H54 (cell line): ENCODE measurements at places on chromosomes 6 and 20.

- DNase-seq = no peak
Observed at GRCh38 chr6:17928514-17929430, 58.7 kb downstream of the KIF13A start.

DNA sequence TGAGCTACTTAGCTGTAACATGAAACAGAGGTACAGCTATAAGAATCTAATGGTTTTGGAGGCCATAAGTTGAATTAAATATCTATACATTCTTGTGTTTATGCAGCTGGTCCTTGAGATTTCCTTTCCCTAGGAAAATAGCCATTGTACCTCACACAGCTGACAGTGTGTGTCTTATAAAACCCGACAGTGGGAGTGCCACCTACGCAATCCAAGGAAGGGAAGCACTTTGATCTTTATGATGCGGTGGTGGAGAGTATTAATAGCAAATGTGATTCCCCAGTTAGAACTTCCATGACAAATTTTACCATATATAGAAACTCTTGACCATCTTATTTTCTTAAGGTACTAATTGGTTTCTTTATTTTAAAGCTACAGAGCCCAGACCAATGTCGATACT, 149.5 kb downstream of the TMEM200A start:
- no peak for DNase-seq

GRCh38 chr6:39086711-39087110, 28.3 kb downstream of the SAYSD1 start:
- DNase-seq = no peak

DNA sequence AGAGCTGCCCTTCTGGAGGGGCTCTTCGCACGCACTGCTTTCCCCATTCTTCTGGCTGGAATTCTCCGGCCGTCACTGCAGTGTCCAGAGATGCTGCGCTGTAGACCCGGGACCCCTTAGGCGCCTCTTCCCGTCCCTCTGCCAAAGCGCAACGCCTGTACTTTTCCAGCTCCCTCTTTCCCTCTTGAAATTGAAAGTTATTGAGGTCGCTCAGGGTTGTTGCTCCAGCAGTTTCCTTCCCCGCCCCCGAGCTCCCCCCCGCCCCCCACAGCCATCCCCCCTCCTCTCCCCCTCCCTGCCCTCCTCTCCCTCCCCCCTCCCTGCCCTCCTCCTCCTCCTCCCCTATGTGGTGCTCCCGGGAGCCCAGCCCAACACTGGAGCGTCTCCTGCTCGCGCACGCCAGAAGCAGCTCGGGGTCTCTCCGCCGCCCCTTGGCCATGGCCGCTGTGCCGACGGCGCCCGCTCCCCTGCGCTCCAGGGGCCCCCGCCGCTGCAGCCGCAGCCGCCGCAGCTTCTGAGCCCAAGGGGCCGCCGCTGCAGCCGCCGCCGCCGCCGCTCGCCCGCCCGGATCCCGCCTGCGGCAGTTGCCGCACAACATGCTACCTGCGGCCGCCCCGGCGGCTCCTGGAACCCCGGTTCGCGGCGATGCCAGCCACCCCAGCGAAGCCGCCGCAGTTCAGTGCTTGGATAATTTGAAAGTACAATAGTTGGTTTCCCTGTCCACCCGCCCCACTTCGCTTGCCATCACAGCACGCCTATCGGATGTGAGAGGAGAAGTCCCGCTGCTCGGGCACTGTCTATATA, at the start of gene RSPO3:
RSPO3 (plus strand) TSS at position 374 of the 804 bp plus-strand sequence. CDS start 522 bp downstream, outside the sequence.
- DNase-seq = peak; percentile 23

GRCh38 chr6:136086686-136087085, 163.4 kb downstream of the MTFR2 start:
- no peak for DNase-seq

- DNase-seq = no peak
Observed at GRCh38 chr6:100464162-100464851, 414 bp downstream of the SIM1 start.

- DNase-seq = no peak
Observed at GRCh38 chr6:46688117-46688965, 656 bp downstream of the TDRD6 start.

GRCh38 chr20:58116505-58116904, 111.9 kb downstream of the ANKRD60 start:
- no peak for DNase-seq

- no peak for DNase-seq
Observed at GRCh38 chr6:26336355-26337198, 28.4 kb upstream of the BTN3A2 start.

DNA sequence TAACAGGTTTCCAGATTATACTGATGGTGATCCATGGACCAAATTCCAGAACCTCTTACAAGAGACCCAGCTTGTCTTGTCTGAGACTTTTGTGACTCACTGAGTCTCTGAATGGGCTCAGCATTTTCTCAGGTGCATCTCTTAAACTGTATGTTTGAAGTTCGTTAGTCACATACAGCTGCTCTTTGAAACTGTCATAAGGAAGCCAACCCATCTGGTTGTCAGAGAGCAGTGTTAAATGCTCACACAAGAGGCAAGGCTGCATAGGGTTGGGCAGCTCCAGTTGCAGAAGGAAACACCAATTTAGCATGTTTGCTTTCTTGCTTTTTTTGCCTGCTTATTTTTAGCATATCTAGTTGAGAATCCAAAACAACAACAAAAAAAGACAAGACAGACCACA, 47.1 kb downstream of the TRIM27 start:
- DNase-seq = no peak

DNA sequence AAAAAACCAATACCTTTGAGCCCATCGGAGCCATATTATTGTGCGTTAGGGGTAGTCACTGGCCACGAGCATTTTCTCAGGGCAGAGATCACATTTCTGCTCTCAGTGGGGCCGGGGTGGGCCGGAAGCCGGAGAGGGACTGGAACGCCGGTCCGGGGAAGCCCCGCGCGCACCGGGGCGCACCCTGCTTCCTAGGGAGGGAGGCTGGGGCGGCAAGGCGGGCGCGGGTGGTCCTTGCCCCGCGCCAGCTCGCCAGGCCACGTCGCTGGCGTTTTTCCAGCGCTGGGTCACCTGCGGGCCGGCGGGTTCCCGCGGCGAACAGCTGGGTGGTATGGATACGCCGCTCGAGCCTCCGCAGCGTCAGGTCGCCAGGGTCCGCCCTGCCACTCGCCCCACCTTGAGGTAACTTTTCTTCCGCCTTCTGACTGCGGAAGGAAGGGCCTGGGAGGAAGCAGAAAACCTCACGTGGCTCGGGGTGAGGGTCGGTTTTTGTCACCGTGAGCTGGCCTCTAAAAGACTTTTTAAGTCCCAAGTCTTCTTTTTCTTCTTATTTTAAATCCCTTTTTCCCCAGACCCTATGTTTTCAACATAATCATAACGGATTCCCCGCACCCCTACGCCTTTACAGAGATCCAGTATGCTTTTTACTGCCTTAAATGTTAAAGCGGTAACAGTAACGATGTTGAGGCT, 2.7 kb upstream of the EEF1A1 start:
- peak; percentile 54 for DNase-seq

GRCh38 chr6:30938730-30939129, 2.0 kb upstream of the MUCL3 start:
- no peak for DNase-seq

- no peak for DNase-seq
Observed at GRCh38 chr6:93021235-93021915, 398.0 kb downstream of the EPHA7 start.
